ENCODE measurements at places on chromosomes 5 and 9. TPM values are rescaled to one million over a fixed set of nuclear protein-coding genes. Genes with fewer than 3 reads are reported as not detected.

Gene C6
- total RNA-seq, result not detected

DNA sequence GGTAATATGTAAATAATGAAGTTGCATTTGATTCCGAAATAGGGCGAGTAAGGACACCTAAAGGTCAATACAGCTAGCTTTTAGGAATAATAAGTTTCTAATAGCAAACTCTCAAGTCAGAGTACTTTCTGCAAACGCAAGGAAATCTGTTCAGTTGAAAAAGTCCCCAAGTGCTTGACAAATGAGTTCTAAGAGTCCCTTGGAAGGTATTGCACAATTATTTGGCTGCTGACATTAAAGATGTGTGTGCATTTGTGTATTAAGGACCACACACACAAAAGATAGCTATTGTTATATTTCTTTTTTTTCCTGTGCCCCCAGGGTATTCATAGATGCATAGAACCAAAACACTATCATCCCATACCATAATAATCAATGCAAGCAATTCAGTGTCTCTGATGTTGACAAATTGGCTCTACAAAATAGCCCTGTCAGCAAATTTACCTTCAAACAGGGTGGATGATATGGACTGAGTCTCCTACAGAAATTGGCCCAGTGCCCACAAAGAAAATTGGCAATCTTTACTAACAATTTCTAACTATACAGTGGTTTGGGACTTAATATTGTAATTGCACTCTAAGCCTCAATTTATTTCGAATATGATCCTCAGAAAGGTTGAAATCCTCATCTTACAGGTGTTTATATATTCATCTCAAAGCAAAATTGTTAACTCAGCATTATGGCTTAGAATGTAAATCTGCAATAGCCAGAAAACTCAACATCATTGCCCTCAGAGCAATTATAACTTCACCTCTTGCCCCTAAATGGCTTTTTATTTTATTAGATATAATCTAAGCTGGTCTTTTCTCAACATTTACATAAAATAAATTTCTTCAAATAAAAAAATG is 827.2 kb downstream of the MAT2B start:
- DNase-seq, result no peak

Gene CARTPT
- not detected for total RNA-seq

DNA sequence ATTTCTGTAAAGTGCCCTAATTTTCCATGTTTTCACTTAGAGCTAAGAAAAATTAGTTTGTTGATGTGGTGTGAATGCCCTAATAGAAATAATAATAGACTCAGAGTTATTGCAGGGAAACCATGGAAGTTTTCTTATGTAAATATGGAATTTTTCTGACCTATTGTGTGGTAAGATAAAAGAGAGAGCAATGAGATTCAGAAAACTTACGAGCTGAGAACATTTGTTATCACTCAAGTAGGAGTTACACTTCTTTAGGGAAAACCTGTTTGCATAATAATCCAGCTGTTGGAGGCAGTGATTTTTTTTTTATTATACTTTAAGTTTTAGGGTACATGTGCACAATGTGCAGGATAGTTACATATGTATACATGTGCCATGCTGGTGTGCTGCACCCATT is 39.2 kb downstream of the PRR16 start:
- DNase-seq, result no peak

Gene FREM1
- total RNA-seq, result 0.88 TPM

All from RPMI7951 (cell line).